ENCODE measurements at places on chromosomes 6 and 20. TPM values are rescaled to one million over a fixed set of nuclear protein-coding genes. Genes with fewer than 3 reads are reported as not detected.

ENPP3 gene
- total RNA-seq, result 0.32 TPM

LINC00237 gene
- total RNA-seq, result not detected

HTR1E gene
- not detected for total RNA-seq

NFATC2 gene
- 0.09 TPM for total RNA-seq

PTPRK gene
- 51.5 TPM for total RNA-seq

MRPL14 gene
- 31.3 TPM for total RNA-seq

MEI4 gene
- total RNA-seq, result not detected

PDCD2 gene
- total RNA-seq, result 31.2 TPM

PROKR2 gene
- total RNA-seq, result not detected

GABRR1 gene
- total RNA-seq, result not detected

PRPH2 gene
- 5.2 TPM for total RNA-seq

SLC17A2 gene
- not detected for total RNA-seq

NOX3 gene
- not detected for total RNA-seq

RNF5 gene
- 15.6 TPM for total RNA-seq

LY6G6D gene
- total RNA-seq, result not detected

MRAP2 gene
- 0.47 TPM for total RNA-seq

HLA-DRA gene
- 0.17 TPM for total RNA-seq

NKX2-4 gene
- total RNA-seq, result not detected

BMP7 gene
- total RNA-seq, result not detected

FAM217A gene
- total RNA-seq, result not detected
